ENCODE measurements at places on chromosomes 3 and 15.

DNA sequence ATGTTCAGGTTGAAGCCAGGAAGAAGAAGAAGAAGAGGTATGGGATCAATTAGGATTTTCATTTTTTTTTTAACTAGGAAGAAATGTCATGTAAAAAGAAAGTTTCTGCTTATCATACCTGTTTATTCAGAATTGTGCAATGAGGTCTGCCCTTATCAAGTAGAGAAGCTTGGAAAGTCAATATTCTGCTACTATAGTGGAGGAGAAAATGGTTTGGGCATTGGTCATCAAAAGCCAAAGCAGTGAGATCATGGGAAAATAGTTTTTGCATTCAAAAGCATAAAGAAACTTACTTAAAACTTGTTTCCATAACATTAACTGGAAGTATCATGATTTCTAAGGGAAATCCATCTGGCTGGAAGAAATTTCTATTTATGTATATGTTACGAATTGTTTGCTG lies 1239.2 kb downstream of the NSUN3 start:
- no peak for DNase-seq

DNA sequence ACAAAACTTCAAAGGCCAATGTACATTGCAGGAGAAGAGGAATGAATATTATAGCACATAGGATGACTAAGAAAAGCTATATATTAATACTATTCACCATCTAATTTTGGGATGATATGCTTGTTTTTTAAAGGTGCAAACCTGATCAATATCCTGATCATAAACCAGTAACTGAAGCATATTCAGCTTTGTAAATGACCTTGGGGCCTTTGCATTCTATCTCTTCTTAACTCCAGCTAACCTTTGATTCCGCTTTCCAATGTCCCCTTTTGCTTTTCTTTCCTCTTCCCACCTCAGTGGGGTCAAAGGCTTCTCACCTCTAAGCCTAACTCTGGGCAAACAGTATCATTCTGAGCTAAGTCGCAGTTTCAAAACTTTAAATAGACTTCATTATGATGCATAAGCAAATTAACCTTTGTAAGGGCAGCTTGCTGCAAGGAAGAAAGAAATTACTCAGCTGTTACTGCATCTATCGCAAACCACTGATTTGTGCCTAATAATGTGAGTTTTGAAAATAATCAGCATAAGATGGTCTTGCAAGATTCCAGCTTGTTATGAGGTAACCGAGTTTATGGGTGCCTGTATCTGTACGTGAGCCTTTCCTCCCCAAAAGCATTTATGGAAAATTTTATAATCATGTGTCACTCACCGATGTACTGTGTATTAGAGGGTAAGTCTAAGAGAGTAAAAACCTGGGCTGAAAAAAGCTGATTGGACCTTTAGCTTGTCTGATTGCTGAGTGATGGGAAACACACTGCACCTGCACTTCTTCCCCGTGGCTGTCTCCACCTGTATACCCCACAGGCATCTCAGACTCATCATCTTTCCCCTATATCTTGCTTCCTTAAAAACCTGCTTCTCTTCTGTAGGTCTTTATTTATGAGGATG lies 116.8 kb downstream of the TPRG1 start:
- no peak for DNase-seq

- DNase-seq: no peak
These were observed 161.2 kb upstream of the NECTIN3 start for GRCh38 chr3:110910346-110910955.

DNA sequence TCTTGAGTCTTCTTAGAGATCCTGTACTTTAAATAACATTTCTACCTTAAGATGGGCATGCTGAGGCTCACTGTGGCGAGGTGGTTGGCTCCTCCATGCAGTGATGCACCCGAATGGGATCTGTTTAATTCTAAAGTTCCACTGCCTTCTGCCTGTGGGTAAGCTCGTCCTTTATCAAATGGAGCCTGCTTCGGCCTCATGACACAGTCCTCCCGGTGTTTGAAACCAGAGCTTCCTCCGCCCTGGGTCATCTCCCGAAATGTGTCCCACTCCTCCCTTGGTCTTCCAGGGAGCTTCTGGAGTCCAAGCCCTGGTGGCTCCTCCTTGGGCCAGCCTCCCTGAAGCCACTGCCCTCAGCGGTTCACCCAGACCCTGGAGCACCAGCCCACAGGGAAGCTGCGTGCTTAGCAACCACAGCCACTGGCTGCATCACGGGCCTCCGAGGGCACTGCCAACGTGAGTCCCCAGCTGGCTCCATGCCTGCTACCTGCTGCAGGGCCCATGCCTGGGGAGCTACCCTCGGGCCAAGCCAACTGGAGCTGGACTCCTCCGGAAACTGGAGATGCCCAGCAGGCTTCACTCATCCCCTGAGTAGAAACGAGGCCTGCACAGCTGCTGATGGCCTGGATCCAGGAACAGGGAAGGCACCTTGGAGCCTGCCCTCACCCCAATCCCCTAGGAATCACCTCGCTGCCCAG lies 3.3 kb downstream of the RHCG start:
- no peak for DNase-seq

GRCh38 chr3:7282988-7283387 lies 422.1 kb downstream of the GRM7 start:
- no peak for DNase-seq

- DNase-seq: no peak
These were observed 61.9 kb upstream of the ROPN1 start for GRCh38 chr3:124053871-124054270.

GRCh38 chr3:4419920-4420319 lies 47.1 kb downstream of the SUMF1 start:
- no peak for DNase-seq

- DNase-seq: no peak
These were observed 513.4 kb downstream of the ZNF385D start for GRCh38 chr3:21237638-21238037.

DNA sequence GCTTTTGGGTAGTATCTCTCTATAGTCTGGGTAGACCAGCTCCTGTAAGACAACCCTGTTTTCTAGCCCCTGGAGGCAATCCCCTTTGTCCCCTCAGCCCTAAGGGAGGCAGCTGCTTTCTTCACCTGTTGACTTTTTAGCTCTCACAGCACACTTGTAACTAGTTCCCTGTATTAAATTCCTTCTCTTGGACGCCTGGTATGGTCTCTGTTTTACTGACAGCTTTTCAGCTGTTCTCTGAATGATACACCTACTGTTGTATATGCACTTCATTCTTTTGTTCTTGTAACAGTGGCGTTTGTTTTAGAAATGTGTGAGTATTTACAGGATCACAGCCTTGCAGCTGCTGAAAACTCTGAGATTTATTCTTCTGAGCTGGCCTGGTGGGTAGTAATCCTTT lies 413.0 kb upstream of the RBMS3 start:
- DNase-seq: no peak

DNA sequence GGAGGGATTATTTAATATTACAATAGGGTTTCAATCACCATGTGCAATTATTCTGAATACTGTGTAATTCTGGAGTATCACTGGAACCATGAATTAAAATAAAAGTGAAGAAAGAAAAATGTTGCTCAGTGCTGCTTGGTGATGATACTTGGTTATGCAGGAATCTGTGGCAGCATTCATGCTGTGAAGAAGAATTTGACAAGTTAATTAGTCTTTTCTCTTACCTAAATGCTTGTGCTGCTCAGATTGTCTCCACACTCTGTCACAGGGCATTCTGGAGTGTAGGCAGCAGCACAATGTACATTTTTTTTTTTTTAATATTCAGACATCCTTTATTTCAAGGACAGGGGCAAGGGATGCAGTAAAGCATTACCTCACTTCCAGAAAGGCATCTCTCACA lies 749.3 kb upstream of the CADM2 start:
- DNase-seq: no peak

- no peak for DNase-seq
These were observed 71.9 kb downstream of the DCUN1D1 start for GRCh38 chr3:182908471-182908870.

DNA sequence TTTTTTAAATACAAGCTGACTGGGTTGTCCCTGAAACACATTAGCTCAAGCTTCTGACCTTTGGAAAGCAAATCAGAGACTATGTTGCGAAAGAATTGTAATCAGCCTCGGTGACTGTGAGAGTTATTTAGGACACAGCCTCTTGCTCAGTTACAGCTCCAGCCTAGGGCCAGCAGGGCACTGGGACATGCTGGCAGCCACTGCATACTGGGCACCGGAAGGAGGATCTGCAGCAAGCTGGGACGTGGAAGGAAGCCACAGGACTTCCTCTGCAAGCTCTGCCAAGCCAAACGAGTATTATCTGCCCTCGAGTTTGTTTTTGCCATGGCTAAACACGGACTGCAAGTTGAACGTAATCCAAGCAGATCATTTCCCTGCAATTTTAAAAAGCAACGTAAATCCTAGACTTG lies 24.4 kb upstream of the COPG1 start:
- DNase-seq: peak; percentile 60

DNA sequence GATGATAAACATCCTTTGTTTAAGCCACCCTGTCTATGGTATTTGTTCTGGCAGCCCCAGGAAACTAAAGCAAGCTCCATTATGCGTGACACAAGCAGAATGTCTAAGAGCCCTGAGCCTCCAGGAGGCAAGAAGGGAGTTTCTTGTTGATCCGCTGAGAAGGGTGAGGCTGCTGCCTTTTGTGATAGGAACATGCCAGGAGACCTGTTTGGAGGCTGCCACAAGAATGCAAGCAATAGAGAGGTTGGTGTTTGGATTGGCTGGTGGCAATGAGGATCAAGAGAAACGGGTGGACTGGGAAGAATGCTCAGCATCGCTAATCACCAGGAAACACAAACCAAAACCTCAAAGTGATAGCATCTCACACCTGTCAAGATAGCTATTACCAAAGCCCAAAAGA lies 104.8 kb downstream of the ASB7 start:
- DNase-seq: no peak

GRCh38 chr3:104961851-104962250 lies 404.9 kb upstream of the ALCAM start:
- no peak for DNase-seq

- no peak for DNase-seq
These were observed 59.1 kb downstream of the KLF13 start for GRCh38 chr15:31385736-31386135.

GRCh38 chr3:122003606-122004005 lies 18.4 kb downstream of the ILDR1 start:
- no peak for DNase-seq

DNA sequence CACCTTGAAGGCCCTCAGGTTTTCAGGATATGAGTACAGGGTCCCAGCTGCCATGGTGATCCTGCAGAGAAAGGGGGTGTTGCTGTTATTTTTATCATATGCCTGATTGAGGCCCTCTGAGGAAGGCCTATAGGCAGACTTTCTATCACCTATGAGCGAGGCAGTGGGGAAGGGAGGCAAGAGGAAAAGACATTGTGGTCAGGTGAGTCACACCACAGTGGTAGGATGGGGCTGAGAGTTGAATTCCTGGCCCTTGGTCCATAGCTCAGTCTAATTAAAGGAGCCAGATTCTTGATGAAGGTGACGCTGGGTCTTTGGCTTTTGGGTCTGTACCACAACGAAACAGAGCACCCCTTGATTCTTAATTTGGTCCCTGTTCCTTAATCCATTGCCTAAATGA lies 72.7 kb downstream of the ZNF621 start:
- no peak for DNase-seq

- DNase-seq: no peak
These were observed 10.9 kb upstream of the FOXB1 start for GRCh38 chr15:59993041-59993750.

DNA sequence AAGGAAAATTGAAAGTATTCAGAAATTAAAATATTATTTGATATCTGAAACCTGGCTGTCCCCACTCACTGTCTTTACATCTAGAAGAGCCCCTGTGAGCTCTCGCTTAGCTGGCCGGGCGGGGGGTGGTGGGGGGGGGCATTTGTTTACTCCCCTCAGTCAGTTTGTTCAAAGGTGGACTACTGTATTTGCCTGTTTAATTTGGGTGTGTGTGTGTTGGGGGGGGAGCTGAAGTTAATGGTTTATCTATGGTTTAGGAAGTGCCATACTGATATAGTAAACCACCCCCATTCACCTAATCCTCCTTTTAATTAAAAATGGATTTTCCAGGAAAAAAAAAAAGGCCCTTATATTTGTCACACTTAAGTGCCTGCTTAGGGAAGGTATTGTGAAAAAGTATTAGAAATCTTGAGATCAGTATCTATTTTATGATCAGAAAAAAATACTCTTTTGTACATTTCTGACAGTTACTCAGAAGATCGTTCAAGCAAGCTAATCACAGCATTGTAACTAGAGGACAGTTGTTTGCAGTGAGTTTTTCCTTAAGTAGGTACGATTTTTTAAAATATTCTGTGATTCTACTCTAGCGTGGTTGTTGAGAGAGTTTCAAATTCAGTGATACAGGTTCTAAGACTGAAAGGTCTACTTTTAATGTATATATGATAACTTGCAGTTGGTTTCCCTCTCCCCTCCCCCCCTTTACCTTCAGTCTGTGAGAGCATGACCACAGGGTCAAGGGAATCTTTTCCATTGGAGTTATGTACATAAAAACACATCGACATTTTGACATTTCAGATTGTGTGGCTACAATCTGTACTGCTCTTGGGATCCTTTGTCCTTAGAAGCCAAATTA lies 8.5 kb downstream of the NR2F2 start:
- DNase-seq: no peak

- DNase-seq: no peak
These were observed 209.2 kb upstream of the CDIN1 start for GRCh38 chr15:36370051-36370730.

DNA sequence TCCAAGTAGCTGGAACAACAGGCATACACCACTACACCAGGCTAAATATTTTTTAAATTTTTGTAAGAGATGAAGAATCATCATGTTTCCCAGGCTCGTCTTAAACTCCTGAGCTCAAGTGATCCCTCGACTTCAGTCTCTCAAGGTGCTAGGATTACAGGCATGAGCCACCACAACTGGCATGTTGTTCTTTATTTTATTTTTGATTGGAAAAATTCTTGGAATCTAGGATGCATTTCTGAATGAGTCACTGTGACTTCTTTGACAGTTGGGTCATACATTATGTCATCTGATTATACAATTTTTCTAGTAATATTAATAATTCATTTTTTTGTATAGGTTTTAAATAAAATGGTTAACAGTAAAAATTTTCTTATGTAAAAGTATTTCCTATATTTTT lies 870.2 kb downstream of the SI start:
- no peak for DNase-seq

DNA sequence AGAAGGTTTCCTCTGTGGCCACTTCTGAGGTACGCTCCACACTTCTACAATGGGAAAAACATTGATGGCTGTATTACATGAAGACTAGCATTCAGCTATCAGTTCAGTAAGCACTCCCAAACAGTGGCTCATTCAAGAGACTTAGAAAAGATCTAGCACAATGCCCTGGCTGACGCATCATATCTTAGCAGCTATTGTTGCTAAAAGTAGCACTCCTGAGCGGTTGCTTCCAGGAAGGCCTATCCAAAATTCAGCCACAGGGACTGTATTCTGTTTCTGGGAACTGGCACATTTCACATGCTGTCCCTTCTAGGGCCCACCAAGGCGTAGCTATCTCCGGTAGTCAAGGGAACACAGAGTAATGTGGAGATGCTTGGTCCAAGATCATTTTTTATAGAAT lies 21.2 kb upstream of the SPRED1 start:
- no peak for DNase-seq

Data from posterior cingulate gyrus (tissue), 11 donors.